Activated CD4-positive, alpha-beta T cell treated with anti-CD3 and anti-CD28 coated beads for 36 hours (primary cell): ENCODE measurements at places on chromosomes 2 and 18. TPM values are rescaled to one million over a fixed set of nuclear protein-coding genes. Genes with fewer than 3 reads are reported as not detected.
A peak's percentile ranks its signal among the peaks of the same experiment; 100 is the strongest.

Gene SGPP2
- total RNA-seq = 12.1 TPM

Gene TIGD1
- total RNA-seq = 7.9 TPM

- peaks cover 8% of the 10 kb centered on the region for H3K27me3 ChIP-seq
- H3K4me1 ChIP-seq = no peaks in the 10 kb centered on the region
- DNase-seq = no peak
- H3K27ac ChIP-seq = no peak overlapping the region
- H3K4me3 ChIP-seq = no peak overlapping the region
Measured at GRCh38 chr18:59385191-59385590, 26.1 kb upstream of the LMAN1 start.

DNA sequence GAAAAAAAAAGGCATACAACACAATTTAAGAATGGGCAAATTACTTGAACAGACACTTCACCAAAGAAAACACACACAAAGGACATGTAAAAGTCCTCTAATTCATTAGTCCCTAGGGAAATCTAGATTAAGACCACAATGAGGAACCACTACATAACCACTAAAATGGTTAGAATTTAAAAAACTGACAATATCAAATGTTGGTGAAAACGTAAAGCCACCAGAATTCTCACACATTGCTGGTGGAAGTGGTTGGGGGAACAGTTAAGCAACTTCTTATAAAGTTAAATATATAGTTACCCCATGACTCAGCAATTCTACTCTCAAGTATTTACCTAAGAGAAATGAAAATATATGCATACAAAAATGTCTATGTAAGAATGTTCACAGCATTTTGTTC lies 11.8 kb downstream of the RTN4 start:
- H3K4me1 ChIP-seq = peaks cover 44% of the 10 kb centered on the region
- DNase-seq = no peak
- no peaks in the 10 kb centered on the region for H3K27me3 ChIP-seq
- H3K4me3 ChIP-seq = no peak overlapping the region

GRCh38 chr2:217736776-217737550 lies 265.8 kb downstream of the TNS1 start:
- peaks cover 19% of the 10 kb centered on the region for H3K4me1 ChIP-seq
- no peaks in the 10 kb centered on the region for H3K36me3 ChIP-seq
- H3K27ac ChIP-seq = no peak overlapping the region

- no peak for DNase-seq
- no peaks in the 10 kb centered on the region for H3K36me3 ChIP-seq
- H3K27ac ChIP-seq = no peak overlapping the region
- peaks cover 23% of the 10 kb centered on the region for H3K27me3 ChIP-seq
Measured at GRCh38 chr2:235638541-235639427, 144.9 kb downstream of the AGAP1 start.

- H3K4me3 ChIP-seq = no peak overlapping the region
- peaks cover 17% of the 10 kb centered on the region for H3K36me3 ChIP-seq
- no peak for DNase-seq
- H3K27me3 ChIP-seq = no peaks in the 10 kb centered on the region
- no peak overlapping the region for H3K27ac ChIP-seq
Measured at GRCh38 chr2:233402346-233402745, 48.1 kb downstream of the DGKD start.

Gene EVA1A
- not detected for total RNA-seq

Gene FAM237A
- not detected for total RNA-seq

Gene TCF4
- total RNA-seq = 1.9 TPM

GRCh38 chr2:55590810-55591440 lies 26.5 kb downstream of the PPP4R3B start:
- peaks cover 7% of the 10 kb centered on the region for H3K36me3 ChIP-seq
- H3K27ac ChIP-seq = peak overlapping the region; percentile 67
- peaks cover 38% of the 10 kb centered on the region for H3K4me1 ChIP-seq
- no peak for DNase-seq

GRCh38 chr2:71702071-71702970 lies 249.0 kb downstream of the DYSF start:
- no peaks in the 10 kb centered on the region for H3K36me3 ChIP-seq
- no peak overlapping the region for H3K27ac ChIP-seq
- no peak overlapping the region for H3K4me3 ChIP-seq
- H3K27me3 ChIP-seq = peaks cover 2% of the 10 kb centered on the region

Gene ADGRF3
- total RNA-seq = 4.1 TPM

DNA sequence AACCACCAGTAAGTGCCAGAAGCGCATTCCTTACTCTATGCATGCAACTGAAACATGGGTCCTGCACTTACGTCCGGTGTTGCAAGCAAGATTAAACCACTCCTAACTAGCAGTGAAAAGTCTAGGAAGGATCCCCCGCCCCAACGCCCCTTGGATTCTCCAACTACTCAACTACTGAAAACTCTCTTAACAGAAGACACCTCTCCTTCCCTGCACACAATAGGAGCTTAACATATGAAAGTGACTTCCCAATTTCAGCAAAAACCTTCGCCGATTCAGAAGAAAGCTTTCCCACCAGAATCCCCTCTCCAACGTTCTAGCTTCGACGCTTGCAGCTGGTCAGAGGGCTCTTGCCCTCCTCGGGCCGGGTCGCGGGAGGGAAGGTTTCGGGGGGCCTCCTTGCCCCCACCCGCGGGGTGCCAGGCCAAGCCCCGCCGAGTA lies 578 bp downstream of the IWS1 start:
- H3K4me3 ChIP-seq = peak overlapping the region; percentile 98
- H3K36me3 ChIP-seq = peaks cover 20% of the 10 kb centered on the region
- peak; percentile 34 for DNase-seq
- peaks cover 29% of the 10 kb centered on the region for H3K4me1 ChIP-seq
- H3K27me3 ChIP-seq = no peaks in the 10 kb centered on the region
- peak overlapping the region; percentile 98 for H3K27ac ChIP-seq

DNA sequence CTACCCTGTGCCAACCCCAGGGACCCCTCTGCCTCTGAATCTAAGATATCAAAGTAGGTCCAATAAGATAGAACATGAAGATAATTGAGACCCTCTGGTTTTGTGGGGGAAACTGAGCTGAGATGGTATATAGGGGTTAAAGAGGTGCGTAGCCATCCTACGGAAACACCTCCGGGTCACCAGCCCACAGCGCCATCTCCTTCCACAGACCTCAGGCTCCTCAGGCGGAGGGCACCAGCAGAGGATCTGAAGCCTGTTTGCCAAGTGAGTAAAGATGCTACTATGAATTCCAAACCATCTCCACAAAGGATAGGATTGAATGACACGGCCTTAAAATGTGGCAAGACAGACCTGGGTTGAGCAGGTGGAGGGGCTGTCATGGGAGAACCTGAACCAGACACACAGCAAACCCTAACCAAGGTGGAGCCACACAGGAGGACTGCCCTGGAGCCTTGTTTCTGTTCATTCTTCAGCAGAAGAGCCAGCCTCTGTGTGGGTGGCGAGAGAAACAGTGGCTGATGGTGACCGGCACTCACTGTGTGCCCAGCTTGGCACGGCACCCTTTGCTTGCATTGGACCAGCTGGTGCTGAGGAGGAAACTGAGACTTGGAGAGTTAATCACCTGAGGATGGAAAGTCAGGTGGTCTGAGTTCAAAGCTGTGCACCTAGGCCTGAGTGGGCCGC lies 10.2 kb downstream of the GBX2 start:
- H3K27me3 ChIP-seq = peaks cover 43% of the 10 kb centered on the region
- DNase-seq = no peak
- no peaks in the 10 kb centered on the region for H3K36me3 ChIP-seq

Gene DLX1
- not detected for total RNA-seq

GRCh38 chr2:18519914-18520450 lies 40.5 kb downstream of the RDH14 start:
- no peak for DNase-seq
- no peak overlapping the region for H3K4me3 ChIP-seq
- no peaks in the 10 kb centered on the region for H3K4me1 ChIP-seq
- H3K36me3 ChIP-seq = no peaks in the 10 kb centered on the region

DNA sequence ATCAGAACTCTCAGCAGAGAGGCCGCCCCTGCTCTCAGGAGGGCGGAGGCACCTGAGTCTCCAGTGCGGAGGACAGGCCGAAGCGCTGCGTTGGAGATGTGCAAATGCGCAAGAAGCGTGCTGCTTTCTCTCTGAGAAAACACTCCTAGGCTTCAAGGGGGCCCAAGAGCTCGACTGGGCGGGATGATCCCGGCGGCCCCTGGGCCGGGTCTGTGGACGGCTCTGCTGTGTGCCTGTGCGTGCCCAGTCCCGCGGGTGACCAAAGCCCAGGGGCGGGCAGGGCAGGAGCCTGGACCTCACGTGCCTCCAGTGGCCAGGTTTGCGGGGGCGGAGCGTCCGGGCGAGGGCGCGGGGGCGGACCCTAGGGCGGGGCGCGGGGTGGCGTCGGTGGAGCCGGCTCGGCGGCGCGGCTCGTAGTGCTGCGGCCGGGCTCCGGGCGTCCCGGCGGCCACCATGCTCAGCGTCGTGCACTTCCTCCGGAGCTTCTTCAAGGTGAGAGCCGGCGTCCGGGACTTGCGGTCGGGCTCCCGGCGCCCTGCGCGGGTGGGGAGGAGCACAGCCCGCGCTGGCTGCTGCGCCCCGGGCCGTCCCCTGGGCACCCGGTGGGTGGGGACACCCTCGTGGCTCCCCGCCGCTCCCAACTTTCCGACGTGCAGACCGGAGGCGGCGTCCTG lies at the start of gene ARHGEF4:
TSS of gene ARHGEF4 (plus strand) at position 414 of the 674 bp plus-strand sequence. CDS start at position 454, 40 bp downstream.
- DNase-seq = peak; percentile 48
- no peak within 1 kb of the TSS for H3K4me3 ChIP-seq
- no peak within 1 kb of the TSS for H3K27ac ChIP-seq
- peaks cover 42% of the 10 kb centered on the region for H3K27me3 ChIP-seq
- no peaks in the 10 kb centered on the region for H3K4me1 ChIP-seq

- no peaks in the 10 kb centered on the region for H3K36me3 ChIP-seq
- DNase-seq = no peak
- no peaks in the 10 kb centered on the region for H3K4me1 ChIP-seq
- no peaks in the 10 kb centered on the region for H3K27me3 ChIP-seq
- H3K4me3 ChIP-seq = no peak overlapping the region
Measured at GRCh38 chr2:187527262-187527661, 27.0 kb downstream of the TFPI start.

DNA sequence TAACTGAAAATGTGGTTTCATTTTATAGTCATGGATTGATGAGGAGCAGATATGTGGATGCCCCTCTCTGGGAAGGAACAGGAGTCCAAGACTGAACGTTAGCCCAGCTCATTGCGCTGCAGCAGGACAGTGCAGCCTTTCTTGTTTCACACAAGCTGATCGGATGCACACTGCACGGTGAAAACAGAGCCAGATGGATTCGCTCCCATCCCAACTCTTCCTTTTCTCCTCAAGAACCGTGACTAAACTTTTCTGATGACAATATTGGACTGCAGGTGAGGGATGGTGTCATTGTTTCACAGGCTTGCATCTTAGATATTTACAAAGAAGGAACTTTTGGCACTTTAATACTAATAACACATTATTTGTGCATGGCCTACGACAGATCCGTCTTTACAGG lies 33.8 kb upstream of the COPS8 start:
- H3K27me3 ChIP-seq = no peaks in the 10 kb centered on the region
- DNase-seq = no peak
- H3K36me3 ChIP-seq = peaks cover 2% of the 10 kb centered on the region
- H3K4me1 ChIP-seq = no peaks in the 10 kb centered on the region
